ENCODE measurements at places on chromosomes 7 and 10.
A peak's percentile ranks its signal among the peaks of the same experiment; 100 is the strongest.

DNA sequence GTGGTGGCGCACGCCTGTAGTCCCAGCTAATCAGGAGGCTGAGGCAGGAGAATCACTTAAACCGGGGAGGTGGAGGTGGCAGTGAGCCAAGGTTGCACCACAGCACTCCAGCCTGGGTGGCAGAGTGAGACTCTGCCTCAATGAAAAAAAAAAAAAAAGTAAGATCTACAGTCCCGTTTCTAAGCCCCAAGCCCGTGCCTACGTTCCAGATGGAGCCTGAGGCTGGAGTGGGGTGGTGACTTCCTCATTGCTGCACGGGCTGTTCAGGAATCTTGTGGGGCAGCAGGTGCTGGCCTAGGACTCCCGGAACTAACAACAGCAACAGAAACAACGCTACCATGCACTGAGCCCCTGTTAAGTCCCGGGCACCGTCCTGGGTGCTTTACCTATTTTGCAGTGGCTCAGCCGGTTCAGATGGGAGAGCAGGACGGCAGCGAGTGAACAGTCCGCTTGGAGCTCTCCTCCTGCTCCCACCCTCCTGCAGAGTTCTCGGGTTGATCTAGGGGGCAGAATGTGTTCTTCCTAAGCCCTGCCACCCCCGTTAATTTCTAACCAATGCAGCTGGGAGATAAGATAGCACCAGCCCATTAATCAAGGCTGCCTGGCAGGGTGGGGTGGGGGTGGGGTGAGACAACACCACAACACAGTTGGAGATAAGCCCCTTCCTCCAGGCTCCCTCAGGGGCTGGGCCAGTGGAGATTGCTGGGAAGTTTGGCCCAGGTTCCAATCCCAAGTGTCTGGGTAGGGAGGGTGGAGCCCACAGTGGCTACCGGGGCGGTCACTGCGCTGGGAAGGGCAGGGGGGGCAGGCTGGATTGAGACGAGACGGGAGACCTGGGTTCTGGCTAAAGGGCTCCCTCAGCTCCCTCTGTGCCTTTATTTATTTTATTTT, 17.0 kb upstream of the SFRP5 start:
- no peak for DNase-seq

- DNase-seq: peak; percentile 25
Observed at GRCh38 chr7:17301471-17302456, 3.3 kb downstream of the AHR start.

DNA sequence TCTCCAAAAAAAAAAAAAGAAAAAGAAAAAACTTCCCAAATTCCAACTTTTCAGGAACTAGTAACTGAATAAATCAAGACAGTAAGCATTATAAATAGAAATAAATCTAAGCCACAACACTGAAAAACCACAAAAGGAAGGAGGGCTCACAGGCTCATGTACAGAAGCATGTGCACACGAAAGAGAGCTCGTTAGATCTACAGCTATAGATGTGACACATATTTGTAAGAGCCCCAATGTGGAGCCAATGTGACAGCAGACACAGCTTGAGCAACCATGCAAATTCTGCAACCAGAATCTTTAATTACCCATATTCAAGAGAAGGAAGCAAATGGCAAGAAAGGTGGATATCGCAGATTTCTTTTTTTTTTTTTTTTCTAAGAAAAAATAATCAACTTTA, 94.7 kb downstream of the SORBS1 start:
- no peak for DNase-seq

DNA sequence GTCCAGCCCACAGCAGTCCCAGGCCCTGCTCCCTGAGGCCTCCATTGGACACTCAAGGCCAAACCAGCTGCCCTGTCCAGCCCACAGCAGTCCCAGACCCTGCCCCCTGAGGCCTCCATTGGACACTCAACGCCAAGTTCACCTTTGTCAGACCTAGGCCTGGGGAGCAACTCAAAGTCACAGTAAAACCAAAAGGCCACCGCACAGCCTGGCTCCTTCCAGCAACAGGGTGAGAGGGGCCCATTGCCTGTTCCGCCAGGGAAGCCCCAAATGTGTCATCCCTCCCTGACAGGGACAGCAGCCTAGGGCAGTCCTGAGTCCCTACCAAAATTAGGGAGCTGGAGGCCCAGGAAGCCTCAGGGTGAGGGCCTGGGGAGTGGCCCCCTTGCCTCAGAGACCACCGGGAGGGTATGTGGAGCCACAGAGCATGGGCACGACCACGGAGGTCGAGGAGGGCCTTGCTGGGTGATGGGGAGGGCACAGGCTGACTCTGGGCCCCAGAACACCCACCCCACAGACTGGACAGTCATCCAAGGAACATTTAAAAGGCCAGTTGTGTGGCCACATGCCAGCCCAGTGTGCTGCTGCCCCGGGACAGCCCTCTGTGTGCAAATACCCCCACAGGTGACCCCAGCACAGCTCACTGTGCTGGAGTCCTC, 66.5 kb upstream of the PPP2R2D start:
- no peak for DNase-seq

GRCh38 chr7:36658335-36659171, 65.7 kb downstream of the AOAH start:
- DNase-seq: no peak

DNA sequence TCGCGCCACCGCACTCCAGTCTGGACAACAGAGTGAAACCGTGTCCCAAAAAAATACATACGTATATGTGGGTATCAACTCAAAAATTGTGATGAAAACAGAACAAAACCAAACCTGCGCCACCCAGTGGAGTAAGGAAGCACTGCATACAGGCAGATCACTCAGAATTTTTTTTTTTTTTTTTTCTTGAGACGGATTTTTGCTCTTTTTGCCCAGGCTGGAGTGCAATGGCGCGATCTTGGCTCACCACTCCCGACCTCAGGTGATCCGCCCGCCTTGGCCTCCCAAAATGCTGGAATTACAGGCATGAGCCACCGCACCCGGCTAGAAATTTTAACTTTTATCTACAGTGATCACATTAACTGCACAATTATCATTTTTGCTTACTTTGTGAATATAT, 9.1 kb upstream of the TMEM236 start:
- peak; percentile 47 for DNase-seq

DNA sequence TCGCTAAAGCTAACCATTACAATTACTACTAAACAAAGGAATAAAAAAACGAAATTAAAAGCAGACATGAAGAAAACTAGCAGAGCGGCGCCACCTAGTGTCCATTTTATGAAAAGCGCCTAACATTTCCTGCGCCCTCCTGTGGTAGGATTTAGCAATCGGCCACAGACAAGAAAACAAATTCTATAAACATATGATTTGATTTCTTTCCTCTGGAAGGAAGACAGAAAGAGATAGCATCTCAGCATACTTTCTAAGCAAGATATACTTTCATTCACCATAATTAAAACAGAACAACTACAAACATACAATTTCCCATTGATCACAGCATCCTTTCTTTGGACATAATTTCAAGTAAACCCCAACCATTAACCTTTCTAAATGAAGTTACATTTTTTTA, 337.7 kb upstream of the NPVF start:
- DNase-seq: peak; percentile 43

Data from T-helper 1 cell (primary cell).